HFFc6 (cell line): ENCODE measurements at places on chromosomes 12 and 14. TPM values are rescaled to one million over a fixed set of nuclear protein-coding genes. Genes with fewer than 3 reads are reported as not detected.

The P2RX2 gene
- total RNA-seq: not detected in 3 replicates

The FAM161B gene
- 3.8 to 4.6 TPM (median 4.3 TPM) in 3 replicates for total RNA-seq

GRCh38 chr12:12686925-12687324 lies 9.1 kb downstream of the GPR19 start:
- peaks cover 8% of the 10 kb centered on the region for H3K27me3 ChIP-seq
- H3K36me3 ChIP-seq: no peaks in the 10 kb centered on the region
- DNase-seq: peak; percentile 45
- H3K4me3 ChIP-seq: no peak overlapping the region

DNA sequence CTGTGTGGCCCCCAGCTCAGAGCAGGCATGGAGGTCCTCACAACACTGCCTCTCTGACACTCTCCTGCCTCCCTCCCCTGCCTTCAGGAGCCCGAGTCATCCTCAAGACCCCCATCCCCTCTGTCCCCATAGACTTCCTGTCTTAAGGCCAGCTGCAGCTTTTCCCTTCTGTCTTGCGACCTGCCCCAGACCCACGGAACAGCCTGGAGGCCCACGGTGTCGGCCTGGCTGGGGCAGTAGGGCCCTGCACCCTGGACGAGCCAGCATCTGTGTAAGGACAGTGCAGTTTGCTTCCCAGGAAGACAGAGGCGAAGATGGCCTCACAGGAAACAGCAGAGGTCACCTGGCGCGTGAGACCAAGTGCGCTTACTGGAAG lies 9.7 kb downstream of the TEDC1 start:
- no peaks in the 10 kb centered on the region for H3K36me3 ChIP-seq
- peaks cover 4% of the 10 kb centered on the region for H3K27me3 ChIP-seq
- no peak for DNase-seq
- no peaks in the 10 kb centered on the region for H3K4me1 ChIP-seq
- H3K4me3 ChIP-seq: no peak overlapping the region

GRCh38 chr14:104514156-104514848 lies 65.3 kb upstream of the C14orf180 start:
- H3K36me3 ChIP-seq: peaks cover 4% of the 10 kb centered on the region
- no peak overlapping the region for H3K27ac ChIP-seq
- no peak overlapping the region for H3K4me3 ChIP-seq
- no peak for DNase-seq
- H3K4me1 ChIP-seq: no peaks in the 10 kb centered on the region

DNA sequence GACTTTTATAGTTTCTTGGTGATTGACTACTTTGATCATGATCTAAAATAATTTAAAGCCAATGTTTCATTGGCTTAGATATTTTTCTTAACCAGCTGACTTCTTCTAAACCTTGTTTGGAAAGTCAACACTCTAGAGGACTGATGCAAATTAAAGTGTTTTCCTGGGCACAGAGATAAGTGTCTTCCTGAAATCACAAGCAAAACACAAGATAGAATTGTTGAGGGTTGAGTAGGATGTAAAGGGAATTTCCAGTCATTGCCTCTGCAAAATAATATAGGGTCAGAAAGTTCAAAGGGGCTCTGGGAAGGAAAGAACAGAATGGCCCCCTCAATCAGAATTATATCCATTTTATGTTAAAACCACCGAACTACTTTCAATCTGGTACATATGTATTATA lies 156.3 kb upstream of the LRIG3 start:
- peaks cover 17% of the 10 kb centered on the region for H3K4me1 ChIP-seq
- H3K36me3 ChIP-seq: no peaks in the 10 kb centered on the region
- no peak overlapping the region for H3K27ac ChIP-seq
- H3K27me3 ChIP-seq: no peaks in the 10 kb centered on the region; the same call in 1 of the 2 replicates

DNA sequence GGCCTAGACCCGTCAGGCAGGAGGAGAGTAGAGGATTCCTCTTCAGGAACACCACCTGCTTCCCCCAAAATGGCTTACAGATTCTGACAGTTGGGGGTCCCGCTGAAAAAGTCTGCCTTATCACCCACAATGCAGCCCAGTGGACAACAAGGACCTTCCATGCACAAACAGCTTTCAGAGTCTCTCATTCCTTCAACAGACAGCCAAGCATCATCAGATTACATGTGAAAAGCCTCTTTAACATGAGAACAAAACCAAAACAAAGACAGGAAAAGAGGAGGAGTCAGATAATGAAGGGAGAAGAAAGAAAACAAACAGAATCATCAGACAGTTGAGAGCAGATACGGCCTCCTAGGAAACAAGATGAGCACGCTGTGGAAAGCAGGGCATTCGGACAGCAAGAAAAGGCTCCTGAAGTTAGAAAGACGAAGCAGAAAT lies 18.3 kb downstream of the KCTD10 start:
- H3K27ac ChIP-seq: peak overlapping the region; percentile 99
- no peak for DNase-seq
- peaks cover 4% of the 10 kb centered on the region for H3K27me3 ChIP-seq
- H3K36me3 ChIP-seq: peaks cover 67% of the 10 kb centered on the region
- peaks cover 91% of the 10 kb centered on the region for H3K4me1 ChIP-seq

GRCh38 chr14:95222870-95223398 lies 65.6 kb upstream of the DICER1 start:
- peaks cover 26% of the 10 kb centered on the region for H3K4me1 ChIP-seq
- peaks cover 3% of the 10 kb centered on the region for H3K27me3 ChIP-seq
- H3K27ac ChIP-seq: no peak overlapping the region
- DNase-seq: no peak

DNA sequence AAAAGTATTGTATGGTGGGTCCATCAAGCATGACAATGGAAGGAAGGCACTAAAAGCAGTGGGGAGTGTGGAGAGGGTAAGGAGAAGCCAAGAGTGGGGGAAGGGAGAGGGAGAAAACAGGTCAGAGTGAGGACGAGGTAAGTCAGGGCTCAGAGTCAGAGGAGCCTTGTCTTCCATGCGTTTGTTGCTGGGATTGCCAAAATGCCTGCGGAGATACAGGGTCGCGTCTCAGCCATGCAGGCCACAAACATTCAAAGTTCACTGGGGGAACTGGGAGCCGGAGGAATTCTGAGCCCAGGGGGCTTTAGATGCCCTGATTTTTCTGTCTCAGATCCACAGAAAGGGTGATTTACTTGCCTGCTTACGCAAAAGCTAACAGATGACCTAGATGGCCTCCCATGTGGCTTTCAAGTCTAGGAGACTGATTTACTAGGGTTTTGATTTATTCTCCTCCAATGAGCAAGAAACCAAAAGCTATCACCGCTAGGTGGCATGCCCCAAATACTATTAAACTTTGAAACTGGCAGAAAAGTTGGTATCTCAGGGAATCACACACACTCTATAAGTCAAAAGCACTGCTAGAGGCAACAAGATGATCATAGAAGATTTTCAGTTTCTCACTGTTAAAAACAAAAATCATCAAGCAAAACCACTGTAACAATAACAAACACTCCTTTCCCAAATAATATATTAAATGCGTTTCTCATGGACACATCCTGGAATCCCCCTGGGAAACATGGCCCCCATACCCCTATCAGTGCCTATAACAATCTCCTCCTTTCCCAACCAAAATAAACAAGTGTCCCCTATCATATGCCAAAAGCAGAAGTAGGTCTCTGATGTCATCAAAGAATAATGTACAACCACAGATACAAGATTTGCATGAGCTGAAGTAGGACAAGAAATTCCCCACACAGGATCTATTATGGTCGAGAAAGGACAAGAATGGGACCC lies 26.6 kb upstream of the MDM1 start:
- H3K36me3 ChIP-seq: no peaks in the 10 kb centered on the region
- H3K27ac ChIP-seq: peak overlapping the region; percentile 54
- H3K27me3 ChIP-seq: no peaks in the 10 kb centered on the region
- peaks cover 26% of the 10 kb centered on the region for H3K4me1 ChIP-seq
- DNase-seq: peak; percentile 79
- peak overlapping the region; percentile 13; the same call in 1 of the 2 replicates for H3K4me3 ChIP-seq
